Activated CD4-positive, alpha-beta T cell treated with anti-CD3 and anti-CD28 coated beads for 4 hours (primary cell): ENCODE measurements at places on chromosomes 7 and 10.

GRCh38 chr7:30543813-30544525, 39.3 kb upstream of the GGCT start:
- no peak for DNase-seq

GRCh38 chr7:19620470-19620869, 88.4 kb downstream of the POLR1F start:
- no peak for DNase-seq

DNA sequence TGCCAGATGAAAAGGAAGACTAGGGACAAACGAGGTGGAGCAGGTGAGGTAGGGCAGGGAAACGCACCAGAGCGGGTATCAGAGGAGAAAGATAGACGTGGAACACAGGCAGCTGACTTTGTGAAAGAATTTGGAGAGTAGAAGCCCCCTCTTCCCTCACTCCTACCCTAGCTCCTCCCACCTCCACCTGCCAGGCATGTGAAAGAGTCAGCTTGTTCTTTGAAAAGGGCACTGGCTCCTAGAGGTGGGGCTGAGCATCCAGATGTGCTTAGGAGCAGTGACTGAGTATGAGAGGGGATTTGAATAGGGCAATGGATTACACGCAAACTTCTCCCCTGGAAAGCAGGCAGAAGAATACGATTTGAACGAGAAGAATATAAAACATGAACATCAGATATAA, 174.2 kb upstream of the INHBA start:
- no peak for DNase-seq

- DNase-seq = no peak
These were observed 157.4 kb downstream of the FRMD4A start for GRCh38 chr10:14173391-14173705.

DNA sequence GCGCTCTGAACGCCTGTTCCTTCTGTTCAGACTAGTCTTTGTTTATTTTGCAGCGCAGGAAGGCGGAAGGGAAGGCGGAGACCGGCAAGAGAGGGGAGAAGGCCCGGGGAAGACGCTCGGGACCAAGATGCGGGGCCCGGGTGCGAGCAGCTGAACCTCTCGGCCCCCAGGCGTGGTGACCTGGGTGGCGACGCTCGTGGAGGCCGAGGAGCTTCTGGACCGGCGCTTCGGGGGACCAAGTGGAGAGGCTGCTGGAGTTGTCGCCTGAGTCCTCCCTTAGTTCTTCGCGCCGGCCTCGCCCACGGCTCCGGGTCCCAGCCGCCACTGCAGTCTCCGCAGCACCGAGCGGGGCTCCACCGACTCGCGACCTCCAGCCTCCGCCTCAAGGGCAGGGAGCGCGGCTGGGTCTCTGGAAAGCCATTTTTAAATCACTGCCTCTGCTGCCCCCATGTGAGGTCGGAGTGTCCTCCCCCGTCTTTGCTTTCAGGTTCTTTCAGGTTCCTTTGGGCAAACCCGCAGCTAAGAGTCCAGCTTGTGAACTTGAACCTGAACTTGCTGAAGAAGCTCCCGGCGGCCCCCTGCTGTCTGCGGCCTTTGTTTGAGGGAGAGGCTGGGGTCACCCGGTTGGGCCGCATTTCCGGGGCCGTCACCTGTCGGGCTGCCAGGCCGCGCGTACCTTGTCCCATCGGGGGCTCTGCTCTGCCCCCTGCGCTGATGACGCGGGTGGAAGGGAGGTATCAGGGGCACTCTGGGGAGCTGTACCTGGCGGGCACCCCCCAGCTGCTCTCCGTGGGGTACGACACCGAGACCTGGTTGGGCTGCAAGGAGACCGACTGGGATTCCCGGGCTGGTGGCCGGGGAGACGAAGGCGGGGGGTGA, 136.0 kb downstream of the KIF20B start:
- peak; percentile 25 for DNase-seq

DNA sequence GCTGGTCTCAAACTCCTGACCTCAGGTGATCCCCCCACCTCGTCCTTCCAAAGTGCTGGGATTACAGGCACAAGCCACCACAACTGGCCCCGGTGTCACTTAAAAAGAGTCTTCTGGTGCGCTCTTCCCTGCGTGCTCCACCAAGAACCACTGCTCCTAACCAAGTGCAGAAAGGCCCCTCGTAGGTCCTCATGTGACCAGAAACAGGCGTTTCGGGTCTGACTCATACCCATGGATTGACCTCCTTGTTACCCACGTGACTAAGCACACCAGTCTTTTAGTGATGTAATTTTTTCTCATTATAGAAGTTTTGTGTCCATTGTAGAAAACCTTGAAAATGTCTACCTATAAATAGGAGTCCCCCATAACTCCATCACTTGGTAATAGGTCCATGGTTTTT, 13.9 kb downstream of the FKBP6 start:
- no peak for DNase-seq

DNA sequence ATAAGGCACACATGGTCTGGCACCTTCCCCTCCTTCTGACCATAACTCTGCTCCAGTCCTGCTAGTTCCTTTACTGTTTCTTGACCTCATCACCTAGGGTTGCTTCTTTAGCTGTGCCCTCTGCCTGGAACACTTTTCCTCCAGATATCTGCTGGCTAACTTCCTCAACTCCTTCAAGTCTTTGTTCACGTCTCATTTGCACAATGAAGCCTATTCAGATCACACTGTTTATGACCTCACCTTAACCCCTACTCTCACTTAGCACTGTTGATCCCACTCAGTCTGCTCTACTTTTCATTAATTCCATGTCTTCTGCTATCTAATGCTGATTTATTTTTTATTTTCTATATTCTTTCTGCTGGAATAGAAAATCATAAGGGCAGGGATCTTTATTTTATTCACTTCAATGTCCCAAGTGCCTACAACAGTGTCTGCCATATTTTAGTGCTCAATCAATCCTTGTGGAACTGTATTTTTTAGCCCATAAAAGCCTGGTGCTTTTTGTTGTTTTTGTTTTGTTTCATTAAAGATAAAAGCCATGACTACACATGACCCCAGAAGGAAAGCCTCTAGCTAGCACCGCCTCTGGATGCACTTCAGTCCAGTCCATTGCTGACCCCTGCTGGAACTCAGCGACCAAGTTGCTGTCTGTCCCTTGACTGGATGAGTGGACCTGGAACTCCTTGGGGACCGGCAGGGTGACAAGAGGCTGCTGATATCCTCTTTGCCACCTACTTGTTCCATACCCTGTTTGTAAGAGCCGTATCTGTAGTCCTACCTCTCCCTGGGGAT, 12.3 kb downstream of the KLF14 start:
- no peak for DNase-seq
